Central memory CD8-positive, alpha-beta T cell (primary cell): ENCODE measurements at places on chromosomes 12 and 14.
A peak's percentile ranks its signal among the peaks of the same experiment; 100 is the strongest.

GRCh38 chr12:42162193-42162592 is 17.5 kb upstream of the GXYLT1 start:
- no peak for DNase-seq

- DNase-seq: no peak
Observed at GRCh38 chr14:99781091-99781490, 12.1 kb upstream of the EML1 start.

- no peak for DNase-seq
Observed at GRCh38 chr14:89324501-89325298, 92.3 kb downstream of the FOXN3 start.

- DNase-seq: no peak
Observed at GRCh38 chr12:79959484-79959883, 24.6 kb upstream of the PPP1R12A start.

DNA sequence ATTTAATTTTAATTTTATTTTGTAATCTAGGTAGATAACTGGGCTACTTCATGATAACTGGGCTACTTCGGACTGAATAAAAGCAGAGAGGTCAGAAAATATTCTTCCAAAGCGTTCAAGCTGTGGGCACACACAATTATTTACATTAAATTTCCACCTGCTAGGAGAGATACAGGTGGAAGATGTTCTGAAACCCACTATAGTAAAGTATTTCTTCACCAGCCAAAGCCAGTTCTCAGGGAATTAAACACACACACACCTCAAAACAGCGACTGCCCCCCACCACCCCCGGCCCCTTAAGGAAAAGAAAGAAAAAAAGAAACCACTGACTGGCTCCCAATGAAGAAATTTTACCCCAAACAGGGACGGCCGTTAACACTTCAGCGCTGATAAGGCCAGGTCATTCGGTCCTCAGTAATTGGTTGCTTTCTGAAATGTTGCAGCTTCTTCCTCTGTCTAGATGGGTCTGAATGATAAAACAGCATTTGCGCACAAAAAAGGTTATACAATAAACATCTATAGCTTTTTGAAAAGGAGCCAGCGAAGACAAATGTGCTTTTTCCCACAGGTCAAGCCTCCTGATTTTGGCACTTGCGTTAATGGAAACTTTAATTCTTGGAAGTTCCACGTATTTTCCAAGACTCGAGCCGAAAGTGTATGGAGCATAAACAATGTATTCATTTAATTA is 771 bp upstream of the KCNJ8 start:
- DNase-seq: no peak

- no peak for DNase-seq
Observed at GRCh38 chr14:103118018-103118662, 5.1 kb upstream of the TNFAIP2 start.

- DNase-seq: no peak
Observed at GRCh38 chr14:36647824-36648753, 13.6 kb upstream of the PAX9 start.

GRCh38 chr14:101584055-101584859 is 23.0 kb downstream of the DIO3 start:
- no peak for DNase-seq

DNA sequence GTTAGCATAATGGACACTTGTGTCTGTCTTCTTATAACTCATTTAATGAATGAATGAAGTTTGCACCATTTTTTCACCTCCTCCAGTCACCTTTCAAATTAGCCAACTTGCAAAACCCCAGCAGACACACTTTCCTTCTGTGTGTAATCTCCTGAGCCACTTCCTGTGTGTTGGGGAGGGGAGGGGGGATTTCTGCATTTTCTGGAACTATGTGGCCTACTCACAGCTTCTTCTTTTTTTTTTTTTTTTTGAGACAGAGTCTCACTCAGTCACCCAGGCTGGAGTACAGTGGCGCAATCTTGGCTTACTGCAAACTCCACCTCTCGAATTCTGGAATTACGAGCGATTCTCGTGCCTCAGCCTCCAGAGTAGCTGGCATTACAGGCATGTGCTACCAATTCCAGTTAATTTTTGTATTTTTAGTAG is 4.1 kb upstream of the SERPINA1 start:
- DNase-seq: no peak

GRCh38 chr14:95065411-95065810 is 91.9 kb downstream of the DICER1 start:
- no peak for DNase-seq

DNA sequence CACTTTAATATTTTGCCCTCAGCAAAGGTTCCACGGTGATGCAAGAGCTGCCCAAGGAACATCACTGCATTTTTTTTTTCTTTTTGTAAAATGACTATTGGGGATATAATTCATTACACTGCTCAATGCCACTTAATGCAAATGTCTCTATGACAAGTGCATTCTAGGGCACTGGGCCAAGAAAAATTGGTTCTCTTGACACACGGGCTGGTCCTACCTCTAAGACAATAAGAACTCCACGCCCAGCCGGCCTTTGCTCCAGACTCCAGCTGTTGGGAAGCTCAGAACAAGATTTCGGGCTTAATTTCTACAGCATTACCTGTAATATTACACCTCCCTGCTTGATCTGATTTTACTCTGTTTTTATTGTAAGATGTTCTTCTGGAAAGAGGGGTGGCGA is 48.8 kb upstream of the VRK1 start:
- no peak for DNase-seq

DNA sequence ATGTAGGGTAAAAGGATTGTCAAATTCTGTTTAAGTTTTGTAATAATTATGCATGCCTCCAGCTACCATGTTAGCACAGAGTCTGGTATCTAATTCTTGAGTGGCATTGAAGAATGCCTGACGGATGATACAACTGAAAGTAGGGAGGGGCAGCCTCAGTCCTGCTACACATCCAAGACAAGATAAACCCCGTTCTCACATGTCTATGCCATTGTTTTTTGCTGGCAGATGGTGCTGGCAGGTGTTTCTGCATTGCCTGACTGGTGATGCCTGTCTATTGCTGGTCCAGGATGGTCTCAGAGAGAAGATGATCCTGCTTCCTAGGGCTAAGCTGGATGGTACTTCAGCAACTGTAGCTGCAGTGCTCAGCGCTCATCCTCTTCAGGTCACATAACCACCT is 245.8 kb upstream of the NAV3 start:
- no peak for DNase-seq

- DNase-seq: no peak
Observed at GRCh38 chr12:58870595-58870994, 49.7 kb downstream of the LRIG3 start.

DNA sequence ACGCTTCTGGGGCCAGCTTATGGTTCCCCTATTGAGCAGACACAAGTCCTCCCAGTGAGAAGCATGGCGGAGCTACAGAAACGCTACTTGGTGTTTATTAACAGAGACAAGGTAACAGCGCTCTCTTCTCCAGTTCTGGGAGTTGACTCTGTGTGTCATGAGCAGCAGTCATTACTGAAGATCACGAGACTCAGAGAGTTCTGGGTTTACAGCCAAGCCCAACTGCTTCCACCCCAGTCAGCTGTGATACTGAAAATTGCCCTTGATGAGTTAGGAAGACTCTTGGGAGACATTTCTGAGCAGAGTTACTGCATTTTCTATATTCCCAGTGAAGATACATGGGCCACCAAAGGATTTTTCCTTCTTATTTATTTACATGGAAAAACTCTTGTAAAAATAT is 48.6 kb downstream of the CFAP251 start:
- DNase-seq: no peak

- DNase-seq: no peak
Observed at GRCh38 chr12:116726694-116727093, 11.2 kb downstream of the SPRING1 start.

DNA sequence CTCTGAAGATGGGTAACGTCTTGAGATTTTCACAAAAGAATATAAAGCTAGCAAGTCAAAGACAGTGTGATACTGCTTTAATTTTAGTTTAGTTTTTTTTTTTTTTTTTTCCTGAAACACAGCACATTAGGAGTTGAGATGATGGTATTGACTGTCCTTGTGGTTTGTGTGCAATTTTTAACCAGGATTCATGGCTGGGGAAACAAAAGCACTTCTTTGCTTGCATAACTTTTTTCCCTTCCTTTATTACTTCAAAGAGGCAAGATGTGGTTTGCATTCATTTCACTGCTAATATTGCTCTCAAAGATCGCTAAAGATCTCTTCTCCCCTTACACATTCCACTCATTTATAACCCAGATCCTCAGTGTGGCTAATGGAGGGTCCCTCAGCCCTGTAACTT is 157.1 kb upstream of the PZP start:
- no peak for DNase-seq

- no peak for DNase-seq
Observed at GRCh38 chr12:81128930-81129554, 51.2 kb downstream of the ACSS3 start.

- DNase-seq: no peak
Observed at GRCh38 chr14:58151133-58152013, 640 bp downstream of the ARMH4 start.

- no peak for DNase-seq
Observed at GRCh38 chr12:76471579-76471978, 88.0 kb downstream of the OSBPL8 start.

DNA sequence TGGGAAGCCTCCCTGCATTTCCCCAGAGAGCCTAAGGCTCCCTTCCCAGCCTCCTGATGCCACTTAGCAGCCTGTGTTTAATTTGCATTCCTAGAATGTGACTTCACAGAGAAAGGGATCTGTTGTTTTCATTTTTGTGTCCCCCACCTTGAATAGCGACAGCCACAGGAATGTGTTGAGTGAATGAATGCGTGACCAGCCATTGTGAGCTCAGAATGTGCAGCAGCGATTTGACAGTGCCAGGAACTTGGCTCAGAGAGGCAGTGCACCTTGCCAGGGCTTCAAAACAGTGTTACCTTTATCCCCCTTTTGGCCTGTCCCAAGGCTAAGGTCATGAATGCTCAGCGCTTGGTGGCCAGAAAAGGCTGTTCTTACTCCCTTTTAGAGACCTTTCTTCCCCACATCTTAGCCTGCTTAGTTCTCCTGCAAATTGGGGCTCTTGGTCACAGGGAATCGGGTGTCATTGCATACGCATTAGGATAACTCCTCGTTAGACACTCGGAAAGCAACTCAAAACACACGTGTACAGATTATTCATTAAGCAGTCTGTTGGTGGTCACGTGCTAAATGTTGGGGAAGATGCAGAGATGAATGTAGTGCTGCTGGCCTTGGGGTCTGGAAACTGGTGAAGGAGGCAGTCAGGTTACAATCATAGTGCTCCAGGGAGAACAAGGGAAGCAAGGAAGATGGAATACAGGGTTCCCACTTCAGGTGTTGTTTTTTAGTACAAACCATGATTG is 9.8 kb downstream of the NTF3 start:
- DNase-seq: no peak

GRCh38 chr12:121277374-121277759 is 19.1 kb downstream of the CAMKK2 start:
- no peak for DNase-seq

- DNase-seq: peak; percentile 47
Observed at GRCh38 chr12:69330475-69331473, 17.4 kb upstream of the LYZ start.

GRCh38 chr14:76922584-76922983 is 96.4 kb downstream of the LRRC74A start:
- no peak for DNase-seq

GRCh38 chr14:67240168-67240932 is 885 bp upstream of the PALS1 start:
- DNase-seq: no peak

DNA sequence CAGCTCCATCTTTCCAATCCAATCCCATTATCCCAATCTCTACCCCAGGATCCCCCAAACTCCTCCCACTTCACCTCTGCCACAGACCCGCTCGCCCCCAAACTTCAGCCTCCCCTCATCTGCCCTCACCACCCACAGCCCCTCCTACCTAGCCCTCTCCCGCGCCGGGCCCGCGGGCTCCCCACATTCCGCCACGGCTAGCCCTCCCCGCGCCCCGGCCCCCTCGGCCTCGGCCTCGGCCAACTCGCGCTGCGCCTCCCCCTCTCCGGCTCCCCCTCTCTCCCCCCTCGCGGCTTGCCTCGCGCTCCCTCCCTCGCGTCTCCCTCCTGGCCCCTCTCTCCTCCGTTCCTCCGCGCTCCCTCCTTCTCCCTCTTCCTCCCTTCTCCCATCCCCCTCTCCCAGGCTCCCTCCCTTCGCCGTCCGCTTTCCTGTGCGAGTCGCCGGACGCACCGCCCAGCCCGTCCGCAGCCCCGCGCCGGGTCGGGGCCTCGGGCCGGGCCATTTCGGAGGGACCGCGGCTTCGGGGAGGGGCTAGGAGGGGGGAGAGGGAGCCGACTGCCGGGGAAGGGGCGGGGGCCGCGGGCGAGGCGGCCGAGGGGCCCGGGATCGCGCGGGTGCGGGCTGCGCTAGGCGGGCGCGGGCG is at the start of gene ATN1:
ATN1 (plus strand) TSS at position 581 of the 643 bp plus-strand sequence. CDS start 6,043 bp downstream, outside the sequence.
- no peak for DNase-seq
